ENCODE measurements at places on chromosomes 5 and 9.

GRCh38 chr9:19113964-19114679, 11.4 kb upstream of the HAUS6 start:
- DNase-seq: no peak

DNA sequence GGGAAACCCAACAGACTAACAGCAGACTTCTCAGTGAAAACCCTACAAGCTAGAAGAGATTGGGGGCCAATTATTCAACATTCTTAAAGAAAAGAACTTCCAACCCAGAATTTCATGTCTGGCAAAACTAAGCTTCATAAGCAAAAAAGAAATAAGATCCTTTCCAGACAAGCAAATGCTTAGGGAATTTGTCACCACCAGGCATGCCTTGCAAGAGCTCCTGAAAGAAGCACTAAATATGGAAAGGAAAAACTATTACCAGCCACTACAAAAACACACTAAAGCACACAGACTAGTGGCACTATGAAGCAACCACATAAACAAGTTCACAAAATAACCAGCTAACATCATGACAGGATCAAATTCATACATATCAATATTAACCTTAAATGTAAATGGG, 131.1 kb downstream of the OR2K2 start:
- DNase-seq: no peak

DNA sequence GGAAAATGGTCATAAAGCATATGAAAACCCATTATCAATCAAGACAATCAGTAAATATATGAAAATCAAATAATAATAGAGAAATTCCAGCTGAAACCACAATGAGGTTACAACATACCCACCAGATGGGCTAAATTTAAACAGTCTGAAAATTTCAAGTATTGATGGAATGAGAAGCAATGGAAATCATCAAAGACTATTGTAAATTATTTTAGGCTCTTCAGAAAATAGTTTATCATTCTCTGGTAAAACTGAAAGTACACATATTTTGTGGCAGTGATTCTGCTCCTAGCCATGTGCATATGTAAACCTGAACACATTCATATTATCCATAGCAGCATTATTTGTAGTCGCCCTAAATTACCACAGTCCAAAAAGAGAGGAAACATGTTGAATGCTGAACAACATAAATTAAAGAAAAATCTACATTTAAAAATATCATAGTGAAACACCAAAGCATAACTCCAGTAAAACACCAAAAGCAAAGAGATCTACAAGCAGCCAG, 215.3 kb downstream of the PRELID2 start:
- no peak for DNase-seq

DNA sequence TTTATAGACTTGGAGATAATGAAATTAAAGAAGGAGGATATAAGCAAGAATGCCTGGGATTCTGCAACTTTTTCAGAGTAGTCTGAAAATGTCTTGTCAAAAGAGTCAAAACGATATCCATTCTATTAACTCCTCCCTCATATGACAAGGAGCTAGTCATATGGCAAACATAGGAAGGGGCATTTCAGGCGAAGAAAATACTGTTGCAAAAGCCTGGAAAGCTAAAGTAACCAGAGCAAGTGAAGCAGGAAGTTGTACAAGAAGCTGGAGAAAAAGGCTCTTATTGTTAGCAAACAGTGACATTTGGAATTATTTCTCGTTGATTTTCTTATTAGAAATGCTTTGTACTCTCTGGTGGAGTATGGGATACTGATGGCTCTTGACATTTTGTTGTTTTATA, 94.0 kb upstream of the PTPRD start:
- DNase-seq: no peak

GRCh38 chr5:17356551-17356950, 139.1 kb downstream of the BASP1 start:
- DNase-seq: no peak

- DNase-seq: no peak
These were observed 14.8 kb downstream of the STC2 start for GRCh38 chr5:173313351-173313801.

DNA sequence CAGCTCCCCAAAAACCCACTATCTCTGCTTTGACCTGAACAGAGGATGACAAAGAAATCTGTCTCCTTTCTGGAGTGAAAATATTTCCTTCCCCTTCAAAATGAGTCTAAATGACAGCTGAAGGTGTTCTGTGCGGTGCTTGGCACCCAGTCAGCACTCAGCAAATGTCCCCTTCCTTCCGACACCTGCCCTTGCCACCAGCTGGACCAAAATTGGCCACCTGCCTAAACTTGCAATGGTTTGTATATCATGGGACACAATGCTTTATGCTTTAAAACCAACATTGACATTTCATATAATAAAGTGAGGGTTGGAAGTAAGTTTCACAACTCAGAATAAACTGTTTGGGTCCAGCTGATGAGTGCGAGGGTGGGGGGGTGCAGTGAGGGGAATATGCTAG, 7.5 kb upstream of the TTC1 start:
- no peak for DNase-seq

DNA sequence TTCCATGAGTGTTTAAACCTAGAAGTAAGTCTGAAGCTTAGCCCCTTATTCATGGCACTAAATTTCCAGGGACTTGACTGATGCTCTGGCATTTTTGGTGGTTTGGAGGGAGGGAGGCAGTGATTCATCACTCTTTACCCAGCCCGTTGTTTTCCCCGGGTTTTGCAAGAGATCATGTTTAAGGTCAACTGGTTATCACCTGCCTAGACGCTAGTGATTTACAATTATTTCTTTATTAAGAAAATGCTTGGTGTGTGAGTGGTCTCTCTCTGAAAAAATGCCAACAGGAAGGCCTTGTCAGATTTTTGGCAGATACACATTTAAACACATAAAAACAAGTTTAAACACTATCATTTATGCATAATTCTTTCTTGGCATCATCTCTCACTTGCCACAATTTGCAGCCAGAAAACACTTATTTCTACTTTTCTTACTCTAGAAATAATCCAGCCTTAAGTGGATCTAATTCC, 737.9 kb upstream of the ZNF608 start:
- no peak for DNase-seq
